ENCODE measurements at places on chromosomes 6 and 20.

DNA sequence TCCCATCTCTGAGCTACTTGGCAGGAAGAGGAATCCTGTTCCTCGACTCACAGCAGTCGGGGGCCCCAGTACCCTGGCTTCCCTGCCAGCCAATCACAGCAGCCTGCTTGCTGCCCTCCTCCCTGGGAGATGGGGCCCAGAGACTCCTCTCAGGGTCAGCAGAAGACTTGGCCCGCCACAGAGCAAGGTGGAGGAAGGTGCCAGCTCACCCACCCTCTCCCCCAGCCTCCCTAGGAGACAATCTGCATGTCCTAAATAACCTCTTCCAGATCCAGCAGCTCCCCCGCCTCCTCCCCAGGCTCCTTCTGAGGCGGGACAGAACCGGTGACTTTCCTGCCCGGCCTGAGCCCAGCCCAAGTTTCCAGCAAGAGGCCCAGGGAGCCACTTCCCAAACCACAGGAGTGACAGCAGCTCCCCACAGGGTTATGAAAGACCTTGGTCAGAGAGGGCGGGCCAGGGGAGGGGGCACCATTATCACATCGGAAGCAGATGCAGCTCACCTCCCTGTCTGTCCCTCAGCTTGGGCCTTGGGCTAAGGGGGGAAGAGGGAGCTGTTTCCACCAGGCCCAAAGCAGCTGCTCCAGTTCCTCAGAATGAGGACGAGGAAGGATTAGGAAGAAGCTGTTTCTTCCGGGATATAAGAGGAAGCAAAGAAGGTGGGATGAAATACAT is 2.3 kb downstream of the CCND3 start:
- no peak for DNase-seq

DNA sequence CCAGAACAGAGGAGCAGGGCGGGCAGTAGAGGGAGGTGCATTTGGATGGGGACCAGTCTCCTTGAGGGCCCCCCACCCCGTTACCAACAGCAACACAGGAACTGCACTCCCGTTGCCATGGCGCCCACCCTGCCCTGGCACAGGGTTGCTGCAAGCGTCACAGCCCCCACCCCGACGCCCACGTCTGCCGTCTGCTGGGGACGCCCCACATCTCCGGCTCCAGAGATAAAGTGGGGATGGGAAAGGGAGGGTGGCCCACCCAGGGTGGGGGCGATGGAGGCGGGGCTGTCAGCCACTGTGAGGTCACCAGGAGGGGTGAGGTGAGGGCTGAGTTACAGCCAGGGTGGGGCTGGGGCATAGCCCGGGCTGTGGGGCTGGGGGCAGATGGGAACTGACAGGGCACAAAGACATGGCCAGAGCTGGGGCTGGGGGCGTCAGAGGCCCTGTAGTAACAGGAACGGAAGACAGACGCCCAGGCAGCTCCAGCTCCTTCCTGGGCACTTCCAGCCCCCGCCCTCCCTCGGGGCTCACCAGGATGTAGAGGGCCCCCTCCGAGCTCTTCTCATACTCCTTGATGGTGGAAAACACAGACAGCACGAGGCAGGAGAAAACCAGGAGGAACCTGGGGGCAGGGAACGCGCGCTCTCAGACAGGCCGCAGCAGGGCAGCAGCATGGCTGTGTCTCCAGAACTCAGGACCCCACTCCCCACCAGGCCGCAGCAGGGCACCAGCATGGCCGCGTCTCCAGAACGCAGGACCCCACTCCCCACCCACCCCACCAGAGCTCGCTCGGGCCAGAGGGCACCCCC is 26.0 kb downstream of the KCNQ2 start:
- no peak for DNase-seq

- no peak for DNase-seq
Observed at GRCh38 chr6:24905483-24905882, 30.3 kb downstream of the RIPOR2 start.

DNA sequence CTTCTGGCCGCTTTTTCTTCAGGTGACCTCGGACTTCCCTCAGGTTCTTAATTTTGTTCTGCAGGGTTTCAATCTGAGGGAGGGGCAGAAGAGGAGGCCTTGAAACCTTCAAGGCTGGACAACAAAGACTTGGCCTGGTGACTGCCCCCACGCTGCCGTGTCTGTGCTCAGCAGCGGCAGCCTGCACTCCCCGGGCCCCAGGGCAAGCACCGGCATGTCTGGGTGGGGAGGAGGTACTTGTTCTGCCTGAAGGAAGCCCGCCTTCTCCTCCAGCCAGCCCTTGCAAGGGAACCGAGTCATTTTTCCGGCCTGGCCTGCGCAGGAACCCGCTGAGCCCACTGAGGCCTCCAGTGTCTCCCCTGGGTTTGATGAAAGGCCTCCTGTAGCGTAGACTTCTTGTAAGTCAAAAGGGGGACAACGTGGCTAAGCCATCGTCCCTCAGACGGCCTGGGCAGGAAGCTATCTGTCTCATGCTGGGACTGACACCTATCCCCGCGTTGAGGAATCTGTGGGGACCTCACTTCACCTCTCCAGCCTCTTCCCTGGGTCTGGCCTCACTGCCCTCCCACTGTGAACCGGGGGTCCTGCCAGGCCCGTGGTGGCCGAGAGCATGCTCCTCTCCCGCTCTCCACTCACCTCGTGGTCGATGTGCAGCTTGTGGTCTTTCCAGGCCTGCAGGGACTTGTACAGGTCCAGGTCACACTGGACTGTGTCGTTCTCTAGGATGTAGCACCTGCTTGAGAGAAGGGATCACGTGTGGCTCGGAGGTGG is 119.9 kb downstream of the SULF2 start:
- DNase-seq: no peak

DNA sequence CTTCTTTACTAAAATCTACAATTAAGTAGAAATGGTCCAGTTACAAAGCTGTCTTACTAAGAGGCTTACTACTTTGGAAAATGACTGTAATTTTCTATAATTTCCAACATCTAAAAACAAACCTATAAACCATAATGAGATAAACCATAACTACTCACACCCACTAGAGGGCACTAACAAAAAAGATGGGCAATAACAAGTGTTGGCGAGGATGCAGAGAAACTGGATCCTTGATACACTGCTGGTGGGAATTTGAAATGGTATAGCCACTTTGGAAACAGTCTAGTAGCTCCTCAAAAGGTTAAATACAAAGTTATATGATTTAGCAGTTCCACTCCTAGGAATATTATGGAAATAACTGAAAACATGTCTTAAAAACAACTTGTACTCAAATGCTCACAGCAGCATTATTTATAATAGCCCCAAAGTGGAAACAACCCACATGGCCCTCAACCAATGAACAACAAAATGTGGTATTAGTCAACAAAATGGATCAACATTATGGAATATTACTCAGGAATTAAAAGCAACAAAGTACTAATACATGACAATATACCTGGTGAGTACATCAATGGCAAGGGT is 50.6 kb downstream of the GJA10 start:
- DNase-seq: no peak

DNA sequence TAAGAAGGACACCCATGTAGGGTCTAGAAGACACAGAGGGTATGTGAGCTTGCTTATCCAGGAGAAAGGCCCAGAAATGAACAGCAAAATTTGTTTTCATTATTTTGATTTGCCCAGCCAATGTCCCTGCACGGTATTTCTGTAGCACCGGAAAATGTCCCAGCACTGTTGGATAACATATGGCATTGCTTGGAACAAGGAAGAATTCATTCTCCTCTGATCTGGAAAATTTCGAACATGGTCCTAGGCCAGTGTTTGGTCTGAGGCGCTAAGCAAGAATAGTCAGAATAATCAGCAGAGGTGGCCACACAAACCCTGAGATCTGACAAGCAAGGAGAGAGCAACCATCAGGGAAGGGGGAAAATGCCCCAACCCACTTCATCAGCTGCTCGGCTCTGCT is 26.6 kb downstream of the ROS1 start:
- DNase-seq: no peak

DNA sequence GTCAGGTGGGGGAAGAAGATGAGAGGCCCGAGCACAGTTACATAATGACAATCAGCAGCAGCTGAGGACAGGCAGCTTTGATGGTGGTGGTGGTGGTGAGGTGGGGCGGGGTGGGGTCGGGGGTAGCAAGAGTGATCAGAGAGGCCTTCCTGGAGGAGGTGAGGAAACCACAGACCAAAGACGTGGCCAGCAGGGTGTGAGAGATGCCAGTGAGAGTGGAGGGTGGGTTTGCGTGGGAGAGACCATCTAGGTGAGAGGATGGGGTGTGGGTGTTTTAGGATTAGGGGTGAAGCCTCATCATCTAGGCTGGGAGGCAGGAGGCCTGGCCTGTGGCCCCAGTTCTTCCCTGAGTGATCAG is 76.0 kb upstream of the TOX2 start:
- DNase-seq: no peak

DNA sequence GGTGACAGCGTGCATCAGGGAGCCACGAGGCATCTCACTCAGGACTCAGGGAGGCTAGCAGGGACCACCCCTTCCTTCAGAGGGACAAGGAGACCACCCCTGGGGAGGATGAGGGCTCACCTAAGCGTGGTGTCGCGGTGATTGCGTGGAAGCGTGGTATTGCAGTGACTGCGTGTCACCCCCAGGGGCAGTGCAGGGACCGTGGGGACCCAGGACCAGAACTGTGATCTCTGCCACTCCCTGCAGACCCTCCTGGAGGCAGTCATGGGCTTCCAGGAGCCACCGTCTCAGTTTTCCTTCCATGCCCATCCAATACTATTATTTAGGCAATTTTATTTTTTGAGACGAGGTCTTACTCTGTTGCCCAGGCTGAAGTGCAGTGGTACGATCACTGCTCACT is 147.1 kb downstream of the TAF4 start:
- no peak for DNase-seq

GRCh38 chr6:98142839-98143238 is 691.5 kb upstream of the POU3F2 start:
- no peak for DNase-seq

- no peak for DNase-seq
Observed at GRCh38 chr20:61659246-61659993, 406.3 kb downstream of the TAF4 start.

- no peak for DNase-seq
Observed at GRCh38 chr6:169370666-169371343, 117.2 kb upstream of the THBS2 start.

All from GM12864 (cell line).